GOT3 (cell line): ENCODE measurements at places on chromosomes 13 and 19.

DNA sequence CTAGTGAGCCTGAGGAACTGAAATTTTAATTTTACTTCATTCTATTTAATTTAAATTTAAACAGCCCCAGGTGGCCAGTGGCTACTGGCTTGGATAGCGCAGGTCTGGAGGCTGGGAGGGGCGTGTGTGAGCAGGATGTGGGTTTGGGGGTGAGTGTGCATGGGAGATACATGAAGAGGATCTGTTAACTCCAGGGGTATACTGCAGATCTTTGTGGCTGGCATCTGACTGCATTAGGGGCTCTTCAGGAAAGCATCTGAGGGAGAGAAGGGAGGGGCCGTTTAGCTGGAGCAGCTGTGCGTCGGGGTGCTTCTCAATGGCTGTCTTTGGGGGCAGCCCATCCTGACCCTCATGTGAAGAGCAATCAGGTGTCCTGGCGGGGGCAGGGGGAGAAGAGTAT is 6.8 kb downstream of the SHANK1 start:
- no peak for DNase-seq

DNA sequence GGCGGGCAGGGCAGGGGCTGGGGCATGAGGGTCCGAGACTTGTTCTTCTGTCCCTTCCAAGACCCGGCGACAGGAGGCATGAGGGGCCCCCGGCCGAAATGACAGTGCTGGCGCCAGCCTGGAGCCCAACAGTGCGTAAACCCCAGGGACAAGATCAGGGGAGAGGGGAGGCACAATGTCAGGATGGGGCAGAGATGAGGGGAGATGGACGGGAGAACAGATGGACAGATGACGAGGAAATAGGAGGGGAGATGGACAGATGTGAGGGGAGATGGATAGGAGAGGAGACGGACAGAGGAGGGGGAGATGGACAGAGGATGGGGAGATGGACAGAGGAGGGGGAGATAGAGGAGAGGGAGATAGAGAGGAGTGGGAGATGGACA is 518 bp downstream of the FLT3LG start:
- DNase-seq = no peak

GRCh38 chr19:18898081-18898606 is 2.2 kb upstream of the CERS1 start:
- DNase-seq = no peak

GRCh38 chr19:18903156-18904037 is 7.4 kb upstream of the CERS1 start:
- DNase-seq = no peak

DNA sequence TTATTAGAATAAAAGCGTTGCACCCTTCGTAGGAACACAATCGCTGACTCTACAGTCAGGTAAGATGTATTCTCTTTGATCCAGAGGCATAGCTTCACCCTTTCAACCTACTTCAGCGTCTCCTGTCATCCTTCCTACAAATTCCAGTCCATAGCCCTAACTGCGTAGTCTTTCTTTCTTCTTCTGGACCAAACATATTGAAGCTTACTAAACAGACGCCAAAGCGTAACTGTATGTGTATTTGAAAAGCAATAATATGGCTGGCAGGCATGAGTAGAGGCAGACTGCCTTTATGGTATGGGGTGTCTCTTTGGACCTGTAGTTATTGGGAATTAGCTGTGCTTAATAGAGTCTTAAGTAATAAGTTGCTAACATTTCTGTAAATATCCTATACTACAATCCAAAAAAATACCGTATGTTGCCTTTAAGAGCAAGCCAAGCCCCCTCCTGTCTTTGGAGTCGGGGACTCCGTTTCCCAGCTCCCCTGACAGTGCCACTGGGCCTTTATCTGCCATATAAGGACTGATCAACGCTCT is 392 bp upstream of the ZNF548 start:
- DNase-seq = no peak

DNA sequence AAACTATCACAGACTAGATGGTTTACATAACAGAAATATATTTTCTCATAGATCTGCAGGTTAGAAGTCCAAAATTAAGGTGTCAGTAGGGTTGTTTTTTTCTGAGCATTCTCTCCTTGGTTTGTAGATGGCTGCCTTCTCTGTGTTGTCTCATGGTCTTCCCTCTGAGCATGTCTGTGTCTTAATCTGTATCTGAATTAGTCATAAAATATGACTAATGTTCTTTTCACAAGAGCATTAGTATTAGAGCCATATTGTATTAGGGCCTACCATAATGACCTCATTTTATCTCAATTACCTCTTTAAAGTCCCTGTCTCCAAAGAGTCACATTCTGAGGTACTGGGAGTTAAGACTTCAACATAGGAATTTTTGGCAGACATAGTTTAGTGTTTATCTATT is 77.2 kb upstream of the OBI1 start:
- DNase-seq = no peak

DNA sequence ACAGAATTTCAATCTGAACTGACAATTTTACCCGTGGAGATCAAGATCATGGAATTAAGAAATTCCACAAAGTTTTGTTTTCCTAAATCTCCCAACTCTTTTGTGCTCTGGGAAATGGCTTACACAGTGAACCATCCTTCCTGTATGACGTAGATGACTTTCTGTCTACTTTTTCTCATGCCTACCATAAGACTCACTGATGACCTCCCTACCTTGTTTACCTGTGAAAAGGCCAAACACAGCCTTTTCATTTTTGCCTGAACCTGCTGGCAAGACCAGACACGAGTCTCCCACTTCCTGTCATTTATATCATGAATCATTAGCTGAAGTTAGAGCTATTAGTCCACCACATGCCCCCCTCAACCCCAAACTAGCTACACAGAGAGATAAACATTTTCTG is 4.6 kb upstream of the KBTBD6 start:
- DNase-seq = no peak

DNA sequence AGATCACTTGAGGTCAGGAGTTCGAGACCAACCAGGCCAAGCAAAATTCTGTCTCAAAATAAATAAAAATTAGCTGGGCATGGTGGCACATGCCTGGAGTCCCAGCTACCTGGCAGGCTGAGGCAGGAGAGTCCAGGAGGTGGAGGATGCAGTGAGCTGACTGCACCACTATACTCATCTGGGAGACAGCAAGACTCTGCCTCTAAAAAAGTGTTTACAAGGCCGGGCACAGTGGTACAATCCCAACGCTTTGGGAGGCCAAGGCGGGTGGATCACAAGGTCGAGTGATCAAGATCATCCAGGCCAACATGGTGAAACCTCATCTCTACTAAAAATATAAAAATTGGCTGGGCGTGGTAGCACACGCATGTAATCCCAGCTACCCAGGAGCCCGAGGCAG is 4.2 kb upstream of the DAPK3 start:
- DNase-seq = no peak

DNA sequence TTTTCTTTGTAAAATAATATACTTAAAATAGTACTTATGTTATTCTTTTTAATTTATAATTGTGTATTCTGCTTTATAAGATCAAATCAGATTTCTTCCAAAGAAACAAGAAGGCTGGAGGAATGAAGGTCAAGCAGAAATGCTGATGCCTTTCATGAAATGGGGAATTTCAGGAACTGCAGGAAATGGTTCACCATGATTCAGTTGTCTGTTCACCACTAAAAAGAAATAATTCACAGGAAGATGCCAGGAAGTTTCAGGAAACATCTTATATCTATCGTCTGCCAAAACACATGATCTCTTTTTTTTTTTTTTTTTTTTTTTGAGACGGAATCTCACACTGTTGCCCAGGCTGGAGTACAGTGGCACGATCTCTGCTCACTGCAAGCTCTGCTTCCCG is 15.7 kb upstream of the SCEL start:
- no peak for DNase-seq

DNA sequence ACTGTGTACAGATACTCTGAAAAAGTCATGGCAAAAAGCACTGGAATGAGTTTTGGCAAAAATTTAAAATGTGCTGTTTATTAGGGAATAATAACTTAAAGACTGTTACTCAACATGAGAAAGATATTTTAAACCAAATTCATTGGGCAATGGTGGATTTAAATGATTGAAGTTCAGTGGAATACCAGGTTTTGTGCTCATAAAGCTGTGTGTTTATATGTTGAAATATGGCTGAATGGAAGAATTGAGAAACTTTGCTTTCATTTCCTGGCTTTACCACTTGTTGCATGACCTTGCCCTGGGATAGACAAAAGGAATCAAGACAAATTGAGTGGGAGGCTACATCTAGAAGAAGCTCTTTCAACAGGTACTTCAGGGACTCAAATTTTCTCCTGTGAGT is 246.4 kb downstream of the GPC5 start:
- no peak for DNase-seq

GRCh38 chr13:80497439-80497838 is 156.5 kb upstream of the SPRY2 start:
- no peak for DNase-seq

GRCh38 chr13:75620020-75620419 is 16.1 kb upstream of the LMO7 start:
- DNase-seq = no peak

- no peak for DNase-seq
Observed at GRCh38 chr13:94369972-94370436, 109.5 kb downstream of the DCT start.

DNA sequence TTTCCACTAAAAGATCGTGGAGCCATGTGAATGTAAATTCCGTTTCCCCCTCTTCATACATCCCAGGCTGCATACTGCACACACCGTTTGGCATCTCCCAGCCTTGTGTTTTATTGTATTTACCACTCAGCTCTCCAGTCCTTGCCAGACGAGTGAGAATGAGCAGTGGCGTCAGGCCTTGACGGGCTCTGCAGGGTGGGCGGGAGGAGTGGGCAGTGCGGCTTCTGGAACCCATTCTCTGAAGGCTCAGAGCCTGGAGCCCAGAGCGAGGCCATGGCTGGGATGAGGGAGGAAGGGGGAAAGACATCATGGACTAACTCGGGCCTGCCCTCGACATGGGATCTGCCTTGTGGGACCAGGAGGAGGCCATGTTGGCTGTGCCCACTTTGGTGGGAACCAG is 25.1 kb downstream of the BICRA start:
- DNase-seq = no peak

DNA sequence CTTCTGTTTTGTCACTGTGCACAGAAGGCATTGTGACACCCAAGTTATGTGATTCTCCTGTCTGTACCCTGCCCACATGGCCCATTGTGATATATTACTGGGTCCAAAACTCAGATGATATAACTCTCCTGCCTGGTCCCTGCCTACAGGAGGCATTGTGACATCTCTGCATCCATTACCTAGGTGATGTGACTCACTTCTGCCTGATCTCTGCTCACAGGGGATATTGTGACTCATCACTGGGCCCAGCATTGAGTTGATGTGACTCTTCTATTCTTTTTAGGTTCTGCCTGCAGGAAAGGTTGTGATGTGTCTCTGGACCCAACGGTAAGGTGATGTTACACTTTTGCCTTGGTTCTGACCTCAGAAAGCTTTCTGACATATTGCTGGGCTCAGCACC is 67.9 kb upstream of the ZNF724 start:
- no peak for DNase-seq

GRCh38 chr13:42380420-42381164 is 108.6 kb downstream of the AKAP11 start:
- DNase-seq = no peak

DNA sequence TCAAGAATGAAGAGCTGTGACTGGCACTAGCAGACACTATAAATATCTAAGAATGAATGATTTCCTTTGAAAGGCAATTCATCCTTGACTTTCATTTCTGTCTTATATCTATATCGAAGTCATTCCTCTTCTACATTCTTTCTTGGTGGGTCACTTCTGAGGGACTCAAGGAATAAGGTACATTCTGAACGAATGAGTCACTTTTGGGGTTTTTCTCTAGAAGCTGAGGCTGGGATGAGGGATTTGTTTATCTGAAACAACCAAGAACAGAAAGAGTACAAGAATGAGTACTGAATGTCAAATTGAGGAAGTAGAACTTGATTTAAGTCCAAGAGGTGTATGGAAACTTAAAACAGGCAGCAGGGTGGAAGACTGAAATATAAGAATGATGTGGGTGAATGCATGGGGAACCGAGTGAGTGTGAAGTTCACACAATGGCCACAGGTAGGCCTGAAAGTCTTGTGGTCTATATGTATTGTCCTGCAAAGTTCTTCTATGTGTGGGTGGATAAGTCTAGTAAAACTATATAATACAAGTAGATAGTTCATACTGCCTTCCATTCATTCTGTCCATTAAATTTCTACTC is 343.9 kb downstream of the OXGR1 start:
- DNase-seq = no peak

DNA sequence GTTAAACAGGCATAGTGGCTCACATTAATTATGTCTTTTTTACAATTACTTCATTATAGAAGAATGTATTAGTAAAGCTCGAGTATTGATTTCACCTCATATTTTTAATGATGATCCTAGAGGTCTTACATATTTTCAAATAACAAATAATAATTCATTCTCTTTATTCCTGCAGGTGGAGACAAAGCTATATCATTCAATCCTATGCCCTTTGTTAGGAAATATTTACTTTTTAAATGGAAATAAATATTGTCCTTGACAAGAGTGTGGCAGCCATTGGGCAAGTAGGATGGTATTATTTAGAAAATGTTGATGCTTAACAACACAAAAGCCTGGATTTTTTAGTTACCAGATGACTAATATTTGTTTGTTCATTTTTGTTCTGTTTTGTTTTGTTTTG is 127.6 kb downstream of the COG6 start:
- DNase-seq = no peak

- DNase-seq = no peak
Observed at GRCh38 chr19:42424345-42424707, 2.9 kb downstream of the LIPE start.

- no peak for DNase-seq
Observed at GRCh38 chr13:91144054-91144453, 203.4 kb upstream of the MIR17HG start.

DNA sequence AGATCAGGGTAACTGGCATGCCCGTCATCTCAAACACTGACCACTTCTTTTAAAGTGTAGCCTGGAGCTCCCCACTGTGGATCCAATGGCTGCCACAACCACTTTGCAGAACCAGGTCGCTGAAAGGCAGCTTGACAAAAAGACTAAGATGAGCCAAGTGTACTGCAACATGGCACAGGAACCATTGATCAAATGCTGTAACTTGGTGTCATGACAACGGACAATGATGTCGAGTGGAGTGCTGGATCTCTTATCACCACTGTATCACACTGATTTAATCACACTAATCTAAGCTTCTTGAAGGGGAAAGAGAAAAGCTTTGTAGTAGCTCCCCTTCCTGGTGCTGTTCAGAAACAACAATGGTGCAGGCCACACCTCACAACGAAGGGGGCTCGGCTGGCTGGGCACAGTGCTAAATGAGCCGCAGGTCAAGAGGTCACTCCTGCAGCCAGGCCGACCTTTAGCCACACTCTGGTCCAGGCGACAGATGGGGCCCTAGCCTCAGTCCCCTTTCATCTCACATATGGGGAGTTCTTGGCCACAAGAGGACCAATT is 2.2 kb upstream of the TNFRSF19 start:
- DNase-seq = no peak
